ENCODE measurements at places on chromosomes 7 and 10.

- DNase-seq: no peak
Observed at GRCh38 chr10:88083597-88083989, 220.2 kb downstream of the PTEN start.

DNA sequence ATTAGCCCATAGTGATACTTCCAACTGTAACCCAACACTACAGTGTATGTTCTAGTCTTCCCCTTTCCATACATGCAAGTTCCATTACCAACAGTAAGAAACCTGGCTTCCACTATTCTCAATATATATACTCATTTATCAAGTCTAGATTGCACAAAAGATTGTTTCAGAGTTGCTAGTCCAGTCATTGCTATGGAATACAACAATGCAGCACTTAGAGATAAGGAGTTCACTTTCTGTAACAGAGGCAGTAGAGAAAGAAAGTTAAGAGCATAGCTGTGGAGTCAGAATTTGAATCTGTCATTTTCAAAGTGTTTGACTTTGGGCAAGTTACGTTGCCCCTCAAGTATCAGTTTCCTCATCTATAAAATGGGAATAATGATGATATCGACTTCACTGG, 90.1 kb downstream of the RTKN2 start:
- no peak for DNase-seq

DNA sequence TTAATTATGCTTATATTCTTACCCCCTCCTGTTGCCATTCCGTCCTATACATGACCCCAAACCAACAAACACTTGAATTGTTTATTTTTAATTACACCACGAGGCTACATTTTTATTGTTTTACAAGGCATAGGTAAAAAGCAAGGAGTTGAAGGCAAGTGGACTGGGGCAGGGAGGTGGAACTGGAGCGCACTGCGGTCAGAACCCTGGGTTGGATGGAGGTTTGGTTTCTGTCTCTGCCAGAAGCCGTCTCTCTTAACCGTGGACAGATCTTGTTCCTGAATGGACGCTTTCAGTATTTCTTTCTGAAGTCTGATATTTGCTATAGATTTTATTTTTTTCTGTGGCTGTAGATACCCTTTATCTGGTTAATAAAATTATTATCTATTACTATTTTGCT, 19.9 kb upstream of the IGFBP3 start:
- no peak for DNase-seq

GRCh38 chr7:101823596-101823995, 6.2 kb downstream of the CUX1 start:
- no peak for DNase-seq

DNA sequence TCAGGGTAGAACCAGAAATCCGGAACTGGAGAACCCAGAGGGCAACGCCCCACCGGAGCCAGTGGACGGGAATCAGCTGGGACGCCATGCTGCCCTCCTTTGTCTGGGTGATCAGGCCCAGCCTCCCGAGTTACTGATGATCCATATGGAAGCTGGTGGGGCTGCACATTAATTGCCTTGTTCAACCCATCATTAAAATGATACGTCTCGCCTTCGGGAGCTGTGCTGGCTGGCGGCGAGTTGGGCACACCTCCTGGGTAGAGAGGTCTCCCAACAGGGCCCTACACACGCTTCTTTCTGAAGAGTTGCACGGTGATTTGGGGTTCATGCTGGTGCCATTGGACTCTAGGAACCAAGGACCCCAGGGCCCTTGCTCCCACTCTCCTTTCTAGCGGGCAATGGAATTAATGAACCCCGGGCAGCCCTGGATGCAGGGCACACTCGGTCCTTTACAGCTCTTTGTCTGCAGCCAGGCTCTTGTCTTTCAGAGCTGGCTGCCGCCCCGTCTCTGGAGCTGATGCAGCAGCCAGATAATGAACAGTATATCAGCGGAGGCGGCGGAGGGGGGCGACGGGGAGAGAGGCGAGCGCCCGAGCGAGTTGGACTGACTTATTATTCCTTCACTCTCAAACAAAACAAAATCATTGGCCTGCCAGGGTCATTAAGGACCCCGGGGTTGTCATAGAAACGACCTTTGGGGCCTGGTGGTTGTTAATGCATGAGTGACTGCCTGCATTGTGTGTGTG, 412.2 kb upstream of the ZMIZ1 start:
- DNase-seq: no peak

DNA sequence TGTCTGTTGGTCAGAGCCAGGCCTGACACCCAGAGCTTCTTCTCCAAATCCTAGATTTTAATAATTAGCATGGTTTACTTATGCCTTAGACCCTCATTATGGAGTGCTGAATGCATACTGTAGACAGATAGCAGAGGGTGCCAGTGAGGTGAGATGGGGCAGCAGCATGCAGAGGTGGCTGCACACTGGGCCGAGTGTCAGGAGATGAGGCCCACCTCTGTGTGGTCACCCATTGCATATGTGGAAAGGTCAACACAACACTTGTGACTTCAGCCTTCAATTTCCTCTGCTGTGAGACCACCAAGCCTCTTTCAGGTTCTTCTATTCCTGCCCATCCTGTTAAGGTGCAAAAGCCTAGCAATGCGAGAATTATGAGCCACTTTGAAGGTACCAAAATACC, 39.7 kb upstream of the NMT2 start:
- DNase-seq: no peak

DNA sequence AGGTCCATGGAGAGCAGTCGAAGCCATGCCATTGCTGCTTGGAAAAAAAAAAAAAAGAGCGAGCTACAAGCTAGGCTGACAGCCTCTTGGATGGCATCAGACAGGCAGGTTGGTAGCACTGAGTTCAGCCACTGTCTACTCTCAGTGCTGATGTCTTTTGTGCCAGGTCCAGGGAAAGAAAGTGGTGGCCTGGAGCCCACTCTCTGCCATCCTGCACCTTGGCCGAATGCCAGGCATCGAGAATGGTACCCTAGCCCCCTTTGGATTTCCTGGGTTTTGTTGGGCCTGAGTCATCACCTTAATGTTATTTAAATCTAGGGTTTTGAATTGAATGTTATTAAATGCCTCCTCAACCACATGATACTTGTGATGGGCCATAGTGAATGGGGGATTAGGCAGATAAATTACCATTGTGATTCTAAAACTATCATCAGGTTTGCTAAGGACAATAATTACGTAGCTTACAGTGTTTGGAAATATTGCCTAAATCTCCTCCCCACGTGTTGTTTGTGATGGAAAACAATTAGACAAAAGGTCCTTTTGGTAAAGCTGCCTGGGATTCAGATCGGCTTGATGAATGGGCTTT, 195.7 kb upstream of the GPR26 start:
- no peak for DNase-seq

GRCh38 chr7:149468208-149468607, 7.3 kb upstream of the ZNF777 start:
- no peak for DNase-seq

DNA sequence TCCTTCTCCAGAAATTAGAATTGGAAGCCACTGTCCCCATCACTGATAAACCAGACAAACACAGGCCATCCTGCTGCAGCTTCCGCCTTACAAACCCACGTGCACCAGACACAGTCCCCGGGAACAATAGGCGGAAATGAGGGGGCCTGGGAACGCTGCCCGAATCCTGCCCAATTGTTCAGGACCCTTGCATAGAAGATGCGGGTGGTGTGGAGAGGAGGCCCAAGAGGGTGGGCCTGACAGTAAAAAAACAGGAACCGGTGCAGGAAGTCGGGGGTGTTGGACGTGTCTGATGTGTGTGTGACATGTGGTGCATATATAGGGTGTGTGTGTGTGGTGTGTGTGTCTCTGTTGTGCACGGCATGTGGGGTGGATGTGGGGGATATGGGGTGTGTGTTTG, 26.5 kb upstream of the CHST15 start:
- DNase-seq: no peak

DNA sequence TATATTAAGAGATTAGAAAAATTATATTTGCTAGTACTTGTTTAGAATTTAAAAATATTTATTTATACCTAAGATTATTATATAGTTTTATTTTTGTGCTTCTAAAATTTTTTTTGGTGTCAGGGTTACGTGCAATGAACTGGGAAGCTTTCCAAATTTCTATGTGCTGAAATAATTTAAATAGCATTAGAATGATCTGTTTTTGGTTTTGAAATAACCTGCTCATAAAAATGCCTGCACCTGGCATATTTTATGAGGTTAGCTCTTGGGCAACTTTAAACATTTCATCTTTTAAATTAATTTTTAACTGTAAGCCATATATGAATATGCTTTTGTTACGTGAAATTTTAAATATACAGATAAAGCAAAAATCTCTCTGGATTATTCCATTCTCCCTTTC, 482.5 kb downstream of the GLRX3 start:
- no peak for DNase-seq

DNA sequence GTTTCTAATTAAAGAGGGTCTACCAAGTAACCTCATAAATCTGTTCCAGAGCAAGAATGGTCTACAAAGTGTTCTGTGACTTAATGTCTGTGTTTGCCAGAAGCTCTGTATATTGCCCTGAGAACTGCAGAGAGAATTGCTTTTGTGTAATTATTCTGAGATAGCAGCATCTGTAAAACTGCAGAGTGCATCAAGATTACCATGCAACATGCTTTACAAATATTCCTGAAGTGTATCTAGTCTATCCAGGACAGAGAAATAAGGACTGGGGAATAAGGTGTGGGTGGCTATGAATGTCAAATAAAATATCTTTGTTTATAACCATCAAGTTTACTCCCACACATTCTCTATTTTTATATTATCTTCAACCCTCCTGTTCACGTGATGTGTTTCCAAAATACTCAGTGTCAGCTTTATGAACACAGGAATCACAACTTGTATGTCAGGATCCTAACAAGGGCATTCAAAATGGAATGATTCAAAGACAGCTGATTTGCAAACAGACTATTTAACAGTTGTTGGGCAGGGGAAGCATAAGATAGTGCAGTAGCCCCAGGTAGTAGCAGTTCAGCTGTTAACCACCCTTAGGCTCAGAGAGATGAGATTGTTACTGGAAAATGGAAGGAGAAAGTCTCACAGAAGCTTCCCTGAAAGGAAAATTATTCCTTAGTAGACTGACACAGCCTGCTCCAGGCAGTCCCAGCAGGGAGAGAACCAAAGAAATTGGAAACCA, 15.3 kb upstream of the LIPA start:
- no peak for DNase-seq

DNA sequence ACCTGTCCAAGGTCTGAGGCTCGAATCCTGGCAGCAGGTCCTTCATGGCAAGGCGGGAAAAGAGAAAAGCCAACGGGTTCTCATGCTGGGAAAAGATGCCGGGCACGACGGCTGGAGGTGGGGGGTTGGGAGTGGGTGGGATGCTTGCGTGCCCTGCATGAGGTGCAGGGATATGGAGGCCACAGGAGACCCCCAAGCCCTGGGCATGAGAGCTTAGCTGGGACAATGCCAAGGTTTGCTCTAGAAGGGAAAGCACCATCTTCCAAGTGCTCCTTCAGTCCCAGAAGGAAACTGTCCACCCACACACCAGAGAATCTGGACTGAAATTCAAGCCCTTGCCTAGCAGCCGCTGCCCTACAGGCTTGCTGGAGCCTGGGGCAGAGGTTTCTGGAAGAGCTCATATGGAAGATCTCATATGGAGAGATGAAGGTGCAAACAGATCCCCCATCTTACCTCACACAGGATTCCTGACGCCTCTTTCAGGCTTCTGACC, 64.3 kb downstream of the ZRANB1 start:
- no peak for DNase-seq

DNA sequence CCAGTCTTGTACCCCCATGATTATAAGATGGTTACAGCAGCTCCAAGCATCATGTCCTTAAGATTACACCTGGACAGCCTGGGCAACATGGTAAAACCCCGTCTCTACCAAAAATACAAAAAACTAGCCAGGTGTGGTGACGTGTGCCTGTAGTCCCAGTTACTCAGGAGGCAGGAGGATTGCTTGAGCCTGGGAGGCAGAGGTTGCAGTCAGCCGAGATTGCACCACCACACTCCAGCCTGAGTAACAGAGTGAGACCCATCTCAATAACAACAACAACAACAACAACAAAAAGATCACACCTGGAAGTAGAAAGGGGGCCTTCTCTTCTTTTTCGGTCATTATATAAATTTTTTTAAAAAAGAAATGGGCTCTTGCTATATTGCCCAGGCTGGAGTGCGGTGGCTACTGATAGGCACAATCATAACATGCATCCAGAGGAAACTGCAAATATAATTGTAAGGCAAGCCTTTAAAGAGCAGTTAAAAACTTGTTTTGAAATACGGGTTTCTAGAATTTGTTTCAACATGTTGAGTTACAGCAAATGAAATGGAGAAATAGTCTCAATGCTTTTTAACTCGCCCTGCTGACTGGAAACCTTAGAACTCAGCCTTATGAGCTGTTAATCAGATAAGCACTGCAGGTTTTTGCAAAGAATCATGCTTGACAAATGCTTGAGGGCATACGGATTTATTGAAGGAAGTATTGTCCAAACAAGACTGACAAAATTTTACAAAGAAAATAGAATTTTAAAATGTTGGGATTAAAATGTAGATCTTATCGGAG, 4.7 kb upstream of the ENTPD7 start:
- no peak for DNase-seq

- DNase-seq: peak; percentile 53
Observed at GRCh38 chr7:138746073-138746472, 44.9 kb upstream of the SVOPL start.

DNA sequence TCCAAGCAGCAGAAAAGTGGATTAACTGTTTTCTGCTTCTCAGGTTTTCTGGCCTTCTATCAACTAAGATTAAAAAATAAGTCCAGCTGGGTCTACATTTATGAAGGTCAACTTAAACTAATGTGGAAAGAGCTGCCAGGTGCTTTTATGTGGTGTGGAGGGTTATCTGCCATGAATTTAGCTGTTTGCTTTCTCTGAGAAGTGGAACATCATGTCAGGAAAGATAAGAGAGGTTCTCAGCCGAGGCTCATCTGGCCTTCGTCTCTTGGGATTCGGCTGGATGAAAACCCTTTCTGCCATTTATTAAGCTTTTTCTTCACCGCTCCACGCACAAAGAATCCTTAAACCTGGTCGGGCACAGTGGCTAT, 5.5 kb downstream of the PTPRN2 start:
- DNase-seq: no peak

- no peak for DNase-seq
Observed at GRCh38 chr10:62926407-62926806, 110.2 kb upstream of the EGR2 start.

- DNase-seq: no peak
Observed at GRCh38 chr10:108582387-108582786, 1340.9 kb downstream of the XPNPEP1 start.

DNA sequence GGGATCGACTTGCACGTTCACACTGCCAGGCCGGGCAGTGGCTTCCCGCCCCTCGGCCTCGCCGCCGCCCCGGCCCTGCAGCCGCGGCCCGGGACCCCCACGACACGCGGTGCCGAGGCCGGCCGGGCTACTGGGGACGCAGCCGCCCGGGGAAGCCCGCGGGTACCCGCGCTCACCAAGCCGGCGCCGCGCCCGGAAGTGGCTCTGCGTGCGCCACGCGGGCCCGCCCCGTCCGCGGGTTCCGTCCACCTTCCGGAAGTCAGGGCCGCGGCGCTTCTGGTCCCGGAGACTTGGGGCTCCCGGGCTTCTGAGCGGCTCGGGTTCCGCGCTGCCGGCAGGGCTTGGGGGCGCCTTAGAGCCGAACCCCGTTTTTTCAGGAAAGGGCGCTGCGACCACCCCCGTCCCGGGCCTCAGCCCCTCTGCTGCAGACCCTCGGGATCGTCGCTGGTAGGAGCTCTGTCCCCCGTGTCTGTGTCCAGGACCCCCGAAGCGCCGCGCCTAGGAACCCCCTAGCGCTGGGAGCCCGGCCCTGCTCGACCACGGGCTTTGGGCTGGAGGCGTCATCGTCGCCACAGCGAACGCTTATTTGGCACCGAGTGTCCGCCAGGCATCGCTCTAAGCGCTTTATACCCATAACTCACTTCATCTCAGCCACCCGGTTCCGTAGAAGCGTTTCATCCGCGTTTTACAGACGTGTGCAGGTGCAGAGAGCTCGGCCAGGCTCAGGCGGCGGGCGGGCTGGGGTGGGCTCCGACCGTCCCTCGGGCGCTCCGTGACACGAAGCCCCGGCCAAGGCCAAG, at the start of gene PSMG3:
PSMG3 (minus strand) TSS at position 200 of the 800 bp plus-strand sequence. CDS start 693 bp downstream, outside the sequence.
- peak; percentile 94 for DNase-seq

Data from activated T-cell treated with anti-CD3 and anti-CD28 coated beads, Interleukin-2, amount 50 U/mL, for 72 hours (primary cell).